Activated CD8-positive, alpha-beta memory T cell treated with anti-CD3 and anti-CD28 coated beads, Interleukin-2, amount 50 U/mL, for 4 hours (primary cell): ENCODE measurements at places on chromosomes 7 and 10.

DNA sequence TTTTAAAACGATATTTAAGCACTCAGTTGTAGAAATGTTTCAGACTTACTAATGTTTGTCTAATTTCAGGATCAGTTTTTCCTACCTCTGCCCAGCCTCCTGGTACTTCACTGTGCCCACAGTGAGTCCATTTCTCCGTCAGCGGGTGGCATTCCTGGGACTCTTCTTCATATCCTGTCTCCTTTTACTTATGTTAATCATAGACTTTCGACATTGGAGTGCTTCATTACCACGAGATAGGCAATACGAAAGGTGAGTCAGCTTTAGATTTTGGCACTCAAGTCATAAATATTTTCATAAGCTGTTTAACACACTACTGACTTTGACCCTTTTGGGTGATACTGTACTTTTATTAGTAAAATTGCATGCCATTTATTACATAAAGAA, 2.1 kb downstream of the ENTPD7 start:
- no peak for DNase-seq

GRCh38 chr10:11789306-11789705, 33.9 kb upstream of the PROSER2 start:
- DNase-seq, result no peak

GRCh38 chr7:47317487-47317886, 264.4 kb downstream of the TNS3 start:
- no peak for DNase-seq

- no peak for DNase-seq
These were observed 525.8 kb downstream of the KIF20B start for GRCh38 chr10:90227217-90227656.

DNA sequence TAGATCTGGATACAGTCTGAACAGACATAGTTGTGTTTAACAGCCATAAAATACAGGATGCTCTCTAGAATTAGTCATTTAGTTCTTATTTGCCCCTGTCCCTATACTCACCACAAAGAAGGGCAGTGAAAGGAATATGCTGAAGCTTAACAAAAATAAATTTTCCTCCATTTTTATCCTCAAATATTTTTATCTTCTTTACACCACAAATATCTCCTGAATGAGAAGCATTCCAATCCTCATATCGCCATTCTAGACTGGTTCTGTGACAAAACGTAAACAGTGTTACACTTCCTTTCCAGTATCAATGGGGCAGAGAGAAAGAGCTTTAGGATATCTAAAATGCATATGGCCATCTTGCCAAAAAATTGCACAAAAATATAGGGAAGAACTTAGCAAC, 1.6 kb downstream of the OR9A2 start:
- DNase-seq, result no peak

- DNase-seq, result no peak
These were observed 23.7 kb downstream of the PRR15 start for GRCh38 chr7:29587195-29587808.

- DNase-seq, result no peak
These were observed 257.1 kb downstream of the CDK14 start for GRCh38 chr7:90853205-90853604.

GRCh38 chr10:56991591-56992069, 630.6 kb upstream of the ZWINT start:
- no peak for DNase-seq

DNA sequence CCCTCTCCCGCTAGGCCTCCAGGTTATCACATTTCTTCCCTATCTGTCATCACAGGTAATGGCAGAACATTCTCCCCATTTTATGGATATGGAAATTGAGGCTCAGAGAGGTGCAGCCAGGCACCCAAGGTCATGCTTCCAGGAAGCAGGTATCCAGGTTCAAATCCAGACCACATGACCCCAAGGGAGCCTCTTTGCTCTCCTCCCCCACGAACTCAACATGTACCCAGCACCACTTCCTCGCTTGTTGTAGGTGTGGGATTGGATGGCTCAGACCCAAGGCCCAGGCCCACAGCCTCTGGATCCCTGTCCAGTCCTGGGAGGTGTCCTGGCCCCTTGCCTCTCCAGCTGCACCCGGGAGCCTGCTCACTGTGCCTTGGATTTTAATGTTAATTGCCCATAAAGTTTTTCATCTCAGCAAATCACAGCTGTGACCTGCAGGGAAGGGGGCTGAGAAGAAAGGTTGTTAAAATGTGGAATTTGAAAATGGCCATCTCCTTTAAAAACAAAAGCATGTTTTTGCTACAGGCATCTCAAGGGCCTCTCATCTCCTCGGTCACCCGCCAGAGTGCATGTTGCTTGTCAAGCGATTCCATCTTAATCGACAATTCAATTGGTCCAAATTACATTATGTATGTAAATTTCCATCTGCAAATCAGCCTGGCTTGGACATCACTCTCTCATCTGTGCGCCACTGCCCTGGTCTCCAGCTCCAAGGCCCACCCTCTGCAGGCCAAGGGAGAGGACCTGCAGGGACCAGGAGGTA, 205.4 kb upstream of the ZMIZ1 start:
- DNase-seq, result no peak

GRCh38 chr10:80739963-80740715, 202.4 kb downstream of the SH2D4B start:
- DNase-seq, result no peak

GRCh38 chr7:79489371-79489770, 35.9 kb upstream of the MAGI2 start:
- DNase-seq, result no peak

DNA sequence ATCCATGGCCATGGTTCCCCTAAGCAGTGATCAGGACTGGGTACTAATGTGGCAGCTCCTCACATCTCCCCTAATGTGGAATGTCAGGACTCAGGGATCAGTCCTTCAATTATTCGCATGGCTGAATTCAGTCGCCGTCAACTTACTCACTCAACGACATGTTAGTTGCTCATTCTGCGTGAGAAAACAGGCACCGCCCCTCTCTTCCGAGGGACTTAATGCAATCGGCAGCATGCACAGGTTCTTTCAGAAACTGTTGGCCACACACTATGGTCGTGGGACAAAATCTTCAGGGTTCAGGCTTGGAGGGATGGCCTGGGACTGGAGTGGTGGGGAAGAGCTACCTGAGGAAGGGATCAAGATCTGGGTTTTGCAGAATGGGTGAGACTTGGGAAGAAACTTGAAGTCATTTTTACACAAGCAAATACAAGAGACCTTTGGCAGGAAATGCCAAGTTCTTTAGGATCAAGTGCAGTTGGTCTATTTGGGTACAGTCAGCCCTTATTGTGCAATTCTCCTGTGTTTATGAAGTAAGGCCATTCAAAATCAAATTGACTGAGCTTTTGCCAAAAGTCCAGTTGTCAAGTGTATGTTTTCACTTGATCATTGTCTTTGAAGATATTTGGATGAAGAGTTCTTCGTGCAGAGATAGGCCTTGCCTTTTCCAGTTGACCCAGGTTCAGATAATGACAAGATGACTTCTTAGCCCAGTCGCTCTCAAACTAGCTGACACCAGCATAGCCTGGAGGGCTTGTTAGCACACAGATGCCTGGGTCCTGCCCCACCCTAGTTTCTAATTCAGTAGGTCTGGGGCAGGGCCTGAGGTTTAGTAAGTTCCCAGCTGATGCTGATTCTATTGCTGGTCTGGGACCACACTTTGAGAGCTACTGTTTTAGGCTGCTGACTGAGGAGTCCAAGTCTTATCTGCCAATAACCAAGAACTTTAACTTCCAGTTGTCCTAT, 48.5 kb downstream of the LRRC18 start:
- no peak for DNase-seq

- DNase-seq, result no peak
These were observed 2.6 kb downstream of the STK31 start for GRCh38 chr7:23712368-23713284.

DNA sequence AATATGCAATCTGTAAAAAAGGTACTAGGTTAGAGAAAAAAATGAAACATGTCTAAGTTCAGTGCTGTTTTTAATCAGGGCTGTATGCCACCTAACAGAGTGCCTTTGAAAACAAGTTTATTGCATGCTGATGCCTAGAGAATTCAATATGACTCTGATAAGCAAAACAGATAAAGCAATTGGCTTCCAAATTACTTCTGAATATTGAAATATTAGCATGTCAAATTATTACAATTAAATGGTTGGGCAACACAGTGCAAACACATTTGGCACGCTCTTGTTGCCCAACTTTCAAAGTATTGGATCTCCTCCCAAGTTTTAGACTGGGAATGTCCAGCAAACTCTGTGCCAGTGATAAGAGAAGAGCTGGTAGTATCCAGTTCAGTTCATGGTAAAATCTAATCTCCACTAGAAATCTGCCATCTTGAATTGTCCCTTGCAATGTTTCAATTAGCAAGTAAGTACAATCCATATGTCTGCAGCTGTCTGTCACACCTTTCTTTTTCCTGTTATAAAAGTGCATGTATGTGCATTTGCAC, 65.2 kb upstream of the FAM133B start:
- DNase-seq, result no peak

DNA sequence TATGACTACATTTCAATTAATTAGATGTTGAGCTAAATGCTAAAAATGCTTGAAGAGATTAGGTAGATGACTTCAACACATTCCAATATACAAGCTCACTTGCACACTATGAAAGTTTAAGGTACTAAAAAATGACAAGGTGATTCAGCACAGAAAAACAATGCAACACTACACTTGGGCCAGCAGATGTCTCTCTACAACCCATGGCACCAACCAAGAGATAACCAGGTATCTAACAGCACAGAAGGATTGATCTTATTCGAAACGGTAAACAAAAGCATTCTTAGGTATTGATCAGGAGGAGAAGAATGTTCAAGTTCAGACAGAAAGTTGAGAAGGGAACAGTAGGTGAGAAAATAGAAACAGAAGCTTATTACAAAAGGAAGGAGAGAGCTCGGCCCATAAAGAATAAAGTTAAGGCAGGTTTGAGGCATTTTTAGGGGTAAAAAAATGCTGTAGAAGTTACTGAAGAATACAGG, 248.2 kb upstream of the KLF14 start:
- DNase-seq, result no peak

DNA sequence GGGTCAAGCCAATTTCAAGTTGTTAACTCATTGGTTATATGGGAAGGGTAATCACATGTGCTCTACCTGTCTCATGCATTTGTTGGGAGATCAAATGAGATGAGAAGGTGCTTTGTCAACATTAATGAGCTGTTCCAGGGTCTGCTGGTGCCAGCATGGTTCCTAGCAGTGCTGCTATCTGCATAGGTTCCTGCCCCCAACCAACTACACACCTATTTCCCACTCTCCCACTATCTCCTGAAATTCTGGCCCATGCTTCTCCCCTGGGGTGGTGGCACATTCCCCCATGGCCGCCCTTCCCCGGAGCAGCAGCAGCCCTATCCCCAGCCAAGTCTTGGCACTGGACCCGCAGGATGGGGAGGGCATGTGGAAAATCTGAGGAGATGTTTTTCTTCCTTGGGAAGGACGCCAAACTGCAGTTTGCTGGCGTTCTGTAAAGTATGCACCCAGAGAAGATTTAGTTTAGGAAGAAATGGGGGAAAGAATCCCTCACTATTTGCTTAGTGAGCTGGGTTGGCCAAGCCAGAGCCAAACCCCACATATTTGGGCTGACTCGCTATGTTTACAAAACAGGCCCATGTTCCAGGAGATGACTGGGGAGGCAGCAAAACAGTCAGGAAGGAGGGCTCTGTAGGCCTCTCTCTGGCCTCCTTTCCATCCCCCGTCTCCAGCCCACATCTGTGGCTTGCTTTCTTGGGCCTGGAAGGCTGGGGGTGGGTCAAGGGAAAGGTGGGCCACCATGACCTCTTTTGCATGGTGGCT, 42.5 kb downstream of the PPP1R3C start:
- DNase-seq, result no peak

DNA sequence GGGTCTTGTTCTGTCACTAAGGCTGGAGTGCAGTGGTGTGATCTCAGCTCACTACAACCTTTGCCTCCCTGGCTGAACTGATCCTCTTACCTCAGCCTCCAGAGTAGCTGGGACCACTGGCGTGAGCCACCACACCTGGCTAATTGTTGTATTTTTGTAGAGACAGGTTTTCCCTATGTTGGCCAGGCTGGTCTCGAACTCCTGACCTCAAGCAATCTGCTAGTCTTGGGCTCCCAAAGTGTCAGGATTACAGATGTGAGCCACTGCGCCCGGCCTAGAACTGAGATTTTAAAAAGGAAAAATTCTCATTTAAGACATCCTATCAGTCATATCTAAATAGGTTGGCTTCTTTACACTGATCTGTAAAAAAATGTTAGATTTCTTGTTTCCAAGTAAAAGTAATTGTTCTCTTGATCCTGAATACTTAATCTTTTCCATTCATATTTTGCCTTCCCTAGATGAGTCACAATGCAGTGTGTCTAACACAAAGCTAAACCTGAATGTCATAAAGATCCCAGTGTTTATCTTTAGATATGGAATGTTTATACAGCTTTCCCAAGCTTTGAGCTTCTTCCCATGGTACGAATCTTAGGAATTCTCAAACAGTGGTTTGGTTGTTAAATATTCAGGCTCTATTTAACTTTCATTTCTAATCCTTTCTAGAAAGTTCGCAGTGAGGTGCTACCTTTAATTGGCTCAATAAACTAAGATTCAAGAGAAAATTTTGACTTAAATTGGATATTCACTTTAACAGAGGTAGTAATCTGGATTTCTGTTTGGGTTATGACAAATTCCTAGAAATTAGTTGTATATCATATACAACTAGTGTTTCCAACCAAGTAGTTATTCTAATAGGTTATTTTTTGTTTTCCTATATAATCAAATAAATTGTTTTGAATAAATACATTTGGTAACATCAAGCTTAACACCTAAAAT, 12.1 kb upstream of the LAMB1 start:
- no peak for DNase-seq

DNA sequence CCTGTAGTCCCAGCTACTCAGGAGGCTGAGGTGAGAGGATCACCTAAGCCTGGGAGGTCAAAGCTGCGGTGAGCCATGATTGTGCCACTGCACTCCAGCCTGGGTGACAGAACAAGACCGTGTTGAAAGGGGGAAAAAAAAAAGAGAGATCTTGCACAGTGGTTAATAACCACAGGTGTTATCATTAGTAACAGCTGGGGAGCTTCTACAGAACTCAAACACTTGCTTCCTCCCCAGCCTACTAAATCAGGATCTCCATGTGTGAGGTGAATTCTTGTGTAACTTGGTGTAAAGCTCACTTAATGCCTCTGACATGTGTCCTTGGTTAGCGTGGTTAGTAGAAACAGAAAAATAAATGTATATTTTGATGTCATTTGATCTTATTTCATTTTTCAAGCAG, 43.9 kb upstream of the BMS1 start:
- DNase-seq, result no peak

DNA sequence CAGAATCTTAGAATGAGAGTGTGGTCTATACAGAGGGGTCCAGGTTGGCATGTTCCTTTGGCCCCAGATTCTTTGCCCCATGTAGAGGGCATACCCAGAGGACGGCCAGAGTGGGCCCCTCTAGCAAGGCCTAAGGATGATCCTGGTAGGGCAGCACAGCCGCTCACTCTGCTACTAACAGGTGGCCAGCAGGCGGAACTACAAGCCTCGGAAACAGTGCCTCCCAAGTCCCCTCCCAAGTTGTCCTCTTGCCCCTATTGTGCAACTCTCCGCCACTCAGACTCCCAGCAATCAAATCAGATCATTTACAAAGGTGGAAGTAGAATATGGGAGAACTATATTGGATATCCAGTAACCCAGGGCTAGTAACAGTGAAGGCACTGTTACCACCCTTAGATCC, 107.4 kb downstream of the STRA8 start:
- no peak for DNase-seq

GRCh38 chr7:74430961-74431466, 22.7 kb upstream of the GTF2IRD1 start:
- DNase-seq, result no peak
